ENCODE measurements at places on chromosomes 1 and 21.

DNA sequence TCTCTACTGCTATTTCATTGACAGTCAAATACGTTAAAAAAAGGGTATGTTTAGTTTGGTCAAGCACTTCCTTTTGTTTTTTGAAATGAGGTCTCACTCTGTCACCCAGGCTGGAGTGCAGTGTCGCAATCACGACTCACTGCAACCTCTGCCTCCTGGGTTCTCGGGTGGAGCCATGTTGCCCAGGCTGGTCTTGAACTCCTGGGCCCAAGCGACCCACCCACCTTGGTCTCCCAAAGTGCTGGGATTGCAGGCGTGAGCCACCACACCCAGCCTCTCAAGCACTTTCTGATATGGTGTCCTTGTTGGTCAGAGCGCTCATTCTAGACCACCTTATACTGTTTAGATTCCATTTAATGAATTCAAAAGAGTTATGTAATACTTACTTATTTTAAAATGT is 20.9 kb upstream of the RHBDL2 start:
- no peak for DNase-seq

GRCh38 chr1:220529521-220530020 is 1.6 kb downstream of the MARK1 start:
- no peak for DNase-seq

DNA sequence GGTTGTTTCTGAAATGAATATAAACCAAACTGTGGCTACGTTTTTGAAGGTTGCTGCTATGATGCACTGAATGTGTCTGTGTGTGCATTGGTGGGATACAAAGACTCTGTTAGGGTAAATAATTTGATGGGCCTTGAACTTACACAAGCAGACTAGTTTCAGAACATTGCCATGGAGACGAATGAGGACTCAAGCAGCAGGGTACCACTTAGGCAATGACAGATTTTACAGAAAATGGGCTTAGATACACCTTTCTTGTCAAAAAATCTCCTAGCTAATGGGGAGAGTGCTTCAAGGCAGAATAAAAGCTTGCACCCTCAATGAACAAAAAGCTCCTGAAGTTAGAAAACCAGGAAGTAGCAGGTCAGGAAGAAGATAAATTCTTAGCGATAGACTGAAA is 55.7 kb downstream of the IER5 start:
- DNase-seq: no peak

DNA sequence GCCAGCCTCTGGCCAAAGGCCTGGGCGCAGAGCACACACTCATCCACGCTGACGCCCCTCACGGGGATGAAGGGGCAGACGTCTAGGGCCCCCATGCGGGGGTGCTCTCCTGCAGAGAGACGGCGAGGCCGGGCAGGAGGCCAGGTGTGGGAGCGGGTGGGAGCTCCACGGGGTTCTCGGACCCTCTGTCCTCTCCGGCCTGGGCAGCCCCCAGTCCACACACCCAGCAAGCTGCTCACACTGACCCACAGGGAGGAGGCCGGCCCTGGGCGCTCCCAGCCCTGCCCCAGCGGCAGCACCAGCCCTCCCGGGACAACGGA is 2.5 kb downstream of the FTCD start:
- no peak for DNase-seq

DNA sequence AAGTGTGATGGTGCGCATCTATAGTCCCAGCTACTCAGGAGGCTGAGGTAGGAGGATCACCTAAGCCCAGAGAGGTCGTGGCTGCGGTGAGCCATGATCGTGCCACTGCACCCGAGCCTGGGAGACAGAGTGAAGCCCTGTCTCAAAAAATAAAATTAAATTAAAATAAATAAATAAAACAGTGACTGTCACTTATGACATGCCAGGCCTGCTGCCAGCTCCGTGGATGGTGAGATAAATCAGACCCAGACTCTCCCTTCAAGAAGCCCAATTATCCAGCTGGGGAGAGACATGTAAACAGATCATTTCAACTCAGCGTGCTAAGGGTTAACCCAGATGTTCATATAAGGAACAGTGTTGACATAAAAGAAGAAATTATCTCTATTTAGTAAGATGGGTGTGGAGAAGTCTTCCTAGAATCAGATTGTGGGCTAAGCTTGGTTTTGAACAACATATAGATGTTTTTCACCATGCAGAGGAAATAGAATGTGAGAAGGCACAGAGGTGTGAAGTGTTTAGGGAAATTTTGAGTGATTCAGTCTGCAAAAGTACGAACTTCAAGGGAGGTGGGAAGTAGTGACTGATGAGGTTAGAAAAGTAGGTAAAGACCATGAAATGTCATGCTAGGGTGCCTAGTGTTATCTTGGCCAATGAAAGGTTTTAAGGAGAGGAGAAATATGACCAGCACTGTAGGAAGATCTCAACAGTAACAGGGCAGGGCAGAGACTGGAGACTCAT is 18.3 kb downstream of the YARS1 start:
- DNase-seq: no peak

- no peak for DNase-seq
Measured at GRCh38 chr1:51564124-51564523, 45.1 kb upstream of the EPS15 start.

GRCh38 chr1:8284127-8284526 is 33.8 kb upstream of the SLC45A1 start:
- no peak for DNase-seq

GRCh38 chr1:23456226-23456625 is 27.8 kb downstream of the ASAP3 start:
- DNase-seq: no peak

DNA sequence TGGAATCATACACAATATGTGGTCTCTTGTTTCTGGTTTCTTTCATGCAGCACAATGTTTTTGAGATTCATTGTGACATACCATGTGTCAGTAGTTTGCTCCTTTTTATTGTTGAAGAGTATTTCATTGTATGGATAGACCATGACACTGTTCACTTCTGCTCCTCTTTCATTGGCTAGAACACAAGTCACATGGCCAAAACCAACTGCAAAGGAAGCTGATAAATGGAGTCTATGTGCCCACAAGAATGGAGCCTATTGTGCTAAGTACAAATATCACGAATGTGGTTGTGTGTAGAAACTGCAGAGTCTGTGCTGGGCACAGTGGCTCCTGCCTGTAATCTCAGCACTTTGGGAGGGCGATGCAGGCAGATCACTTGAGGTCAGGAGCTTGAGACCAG is 28.6 kb upstream of the FNBP1L start:
- no peak for DNase-seq

DNA sequence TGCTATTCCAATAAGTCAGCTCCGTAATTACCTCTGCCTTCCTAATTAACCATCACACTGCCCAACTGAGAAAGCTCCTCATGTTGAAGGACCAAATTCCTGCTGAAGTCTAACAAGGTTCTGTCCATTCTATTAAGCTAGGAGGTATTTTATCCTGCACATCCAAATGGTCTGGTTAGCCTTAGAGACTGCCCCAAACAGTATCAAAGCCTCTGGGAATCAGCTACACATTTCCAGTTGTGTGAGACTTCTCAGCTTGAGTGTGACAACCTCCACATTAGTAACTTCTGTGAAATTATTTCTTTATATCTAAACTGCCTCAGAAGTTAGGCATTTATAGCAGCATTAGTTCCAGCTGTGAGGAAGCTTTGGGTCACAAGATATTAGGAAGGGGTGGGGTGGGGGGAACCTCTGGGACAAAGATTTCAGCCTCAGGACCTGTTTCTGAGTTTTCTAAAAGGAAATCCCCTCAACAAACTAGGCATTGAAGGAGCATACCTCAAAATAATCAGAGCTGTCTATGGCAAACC is 150.5 kb upstream of the DUSP10 start:
- no peak for DNase-seq

DNA sequence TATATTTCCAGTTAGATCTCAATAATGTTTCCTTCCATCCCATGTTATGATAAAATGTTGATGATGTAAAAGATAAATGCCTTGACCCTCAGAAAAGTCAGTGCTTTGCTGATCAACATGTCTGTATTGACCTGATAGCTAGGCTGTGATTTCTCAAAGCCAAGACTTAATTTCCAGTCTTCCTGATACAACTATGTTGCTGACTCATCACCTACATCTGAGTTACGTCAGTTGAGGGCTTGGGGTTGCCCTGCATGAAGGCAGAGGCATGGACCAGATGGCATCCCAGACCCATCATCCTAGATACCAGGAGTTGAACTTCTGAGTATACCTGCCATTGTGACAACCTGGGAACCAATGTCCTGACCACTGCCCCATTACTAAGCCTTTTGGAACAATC is 4.8 kb downstream of the LCE1D start:
- no peak for DNase-seq

DNA sequence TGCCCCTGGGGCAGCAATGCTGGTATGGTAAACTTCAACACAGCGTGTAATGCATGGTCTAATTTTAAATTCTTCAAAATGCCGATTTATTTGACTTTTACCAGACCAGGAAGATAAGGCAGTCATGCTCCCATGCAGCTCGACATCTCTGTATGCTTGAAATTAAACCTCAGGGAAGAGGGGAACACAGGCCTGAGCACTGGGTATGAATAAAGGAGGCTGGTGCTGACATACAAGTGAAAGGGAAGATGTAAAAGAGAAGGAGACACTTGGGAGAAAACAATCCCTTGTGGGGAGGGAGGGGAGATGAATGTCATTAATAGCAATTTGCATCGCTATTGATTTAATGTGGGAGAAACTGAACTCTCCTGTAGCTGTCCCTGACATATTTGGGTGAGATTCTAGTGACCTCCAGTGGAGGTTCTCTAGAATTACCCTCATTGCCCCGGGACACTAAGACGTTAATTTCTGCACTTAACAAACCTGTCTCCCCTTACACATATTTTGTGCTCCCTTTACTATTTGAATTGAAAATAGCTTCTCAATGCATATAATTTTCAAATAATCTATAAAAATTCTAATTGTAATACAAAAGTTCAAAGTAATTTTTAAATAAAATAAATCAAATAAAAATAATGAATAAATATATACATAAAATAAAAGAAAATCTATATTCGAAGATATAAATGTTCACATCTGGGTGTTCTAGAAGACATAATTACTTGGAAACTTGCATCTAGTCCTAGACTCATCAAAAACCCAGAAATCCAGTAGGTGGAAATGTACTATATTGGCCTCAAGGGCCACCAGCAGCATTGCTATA is 283.1 kb downstream of the LMX1A start:
- DNase-seq: no peak

- no peak for DNase-seq
Measured at GRCh38 chr1:167198518-167199133, 22.1 kb upstream of the POU2F1 start.
